ENCODE measurements at places on chromosomes 6 and 20.

- DNase-seq = no peak
Observed at GRCh38 chr20:63032861-63033793, 26.4 kb upstream of the BHLHE23 start.

GRCh38 chr6:167479901-167480648 is 155.2 kb downstream of the TTLL2 start:
- DNase-seq = no peak

GRCh38 chr6:125931733-125932450 is 24.7 kb upstream of the HINT3 start:
- DNase-seq = no peak

DNA sequence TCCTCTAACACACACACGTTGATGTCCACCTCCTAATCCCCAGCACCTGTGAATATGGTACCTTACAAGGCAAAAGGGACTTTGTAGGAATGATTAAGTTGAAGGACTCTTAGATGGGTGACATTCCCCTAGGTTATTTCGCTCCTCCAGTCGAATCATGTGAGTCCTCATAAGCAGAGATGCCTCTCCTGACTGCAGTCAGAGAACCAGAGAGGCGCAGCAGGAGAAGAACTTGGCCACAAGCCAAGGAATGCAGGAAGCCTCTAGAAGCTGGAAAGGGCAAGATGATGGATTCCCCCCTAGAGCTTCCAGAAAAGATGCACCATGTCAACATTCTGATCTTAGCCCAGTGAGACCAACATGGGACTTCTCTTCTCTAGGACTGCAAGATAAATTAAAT is 133.1 kb upstream of the PTPRT start:
- no peak for DNase-seq

GRCh38 chr20:6501061-6501460 is 266.4 kb upstream of the BMP2 start:
- DNase-seq = peak; percentile 24

DNA sequence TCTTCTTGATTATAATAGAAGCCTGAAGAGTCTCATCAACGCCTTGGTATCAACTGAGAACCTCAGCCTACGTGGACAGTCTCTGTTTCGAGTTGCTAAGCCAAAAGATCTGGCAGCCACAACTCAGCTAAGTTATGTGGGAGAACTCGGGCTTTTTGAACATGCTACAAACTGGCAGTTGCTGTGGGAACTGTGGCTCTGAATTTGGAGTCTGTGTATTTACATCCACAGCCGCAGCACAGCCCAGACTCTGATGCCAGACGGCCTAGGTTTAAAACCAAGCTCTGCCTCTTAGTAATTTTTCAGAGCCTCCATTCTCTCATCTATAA is 35.8 kb downstream of the RIPOR2 start:
- no peak for DNase-seq

- no peak for DNase-seq
Observed at GRCh38 chr6:14723535-14724086, 522.3 kb upstream of the JARID2 start.

- DNase-seq = no peak
Observed at GRCh38 chr6:134247844-134248580, 69.9 kb downstream of the SGK1 start.

DNA sequence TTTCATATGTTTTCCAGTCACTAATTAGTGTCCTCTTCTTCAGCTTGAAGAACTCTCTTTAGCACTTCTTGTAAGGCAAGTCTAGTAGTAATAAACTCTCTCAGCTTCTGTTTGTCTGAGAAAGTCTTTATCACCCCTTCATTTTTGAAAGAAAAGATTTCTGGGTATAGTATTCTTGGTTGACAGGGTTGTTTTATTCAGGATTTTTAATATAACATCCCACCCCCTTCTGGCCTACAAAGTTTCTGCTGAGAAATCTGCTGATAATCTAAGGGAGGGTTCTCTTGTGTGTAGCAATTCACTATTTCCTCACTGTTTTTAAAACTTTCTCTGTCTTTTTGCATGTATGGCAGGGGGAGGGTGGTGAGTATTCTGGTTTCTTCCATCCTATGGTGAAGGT is 9.6 kb upstream of the WFDC11 start:
- DNase-seq = no peak

GRCh38 chr6:33252759-33253158 is 18.9 kb downstream of the VPS52 start:
- no peak for DNase-seq

DNA sequence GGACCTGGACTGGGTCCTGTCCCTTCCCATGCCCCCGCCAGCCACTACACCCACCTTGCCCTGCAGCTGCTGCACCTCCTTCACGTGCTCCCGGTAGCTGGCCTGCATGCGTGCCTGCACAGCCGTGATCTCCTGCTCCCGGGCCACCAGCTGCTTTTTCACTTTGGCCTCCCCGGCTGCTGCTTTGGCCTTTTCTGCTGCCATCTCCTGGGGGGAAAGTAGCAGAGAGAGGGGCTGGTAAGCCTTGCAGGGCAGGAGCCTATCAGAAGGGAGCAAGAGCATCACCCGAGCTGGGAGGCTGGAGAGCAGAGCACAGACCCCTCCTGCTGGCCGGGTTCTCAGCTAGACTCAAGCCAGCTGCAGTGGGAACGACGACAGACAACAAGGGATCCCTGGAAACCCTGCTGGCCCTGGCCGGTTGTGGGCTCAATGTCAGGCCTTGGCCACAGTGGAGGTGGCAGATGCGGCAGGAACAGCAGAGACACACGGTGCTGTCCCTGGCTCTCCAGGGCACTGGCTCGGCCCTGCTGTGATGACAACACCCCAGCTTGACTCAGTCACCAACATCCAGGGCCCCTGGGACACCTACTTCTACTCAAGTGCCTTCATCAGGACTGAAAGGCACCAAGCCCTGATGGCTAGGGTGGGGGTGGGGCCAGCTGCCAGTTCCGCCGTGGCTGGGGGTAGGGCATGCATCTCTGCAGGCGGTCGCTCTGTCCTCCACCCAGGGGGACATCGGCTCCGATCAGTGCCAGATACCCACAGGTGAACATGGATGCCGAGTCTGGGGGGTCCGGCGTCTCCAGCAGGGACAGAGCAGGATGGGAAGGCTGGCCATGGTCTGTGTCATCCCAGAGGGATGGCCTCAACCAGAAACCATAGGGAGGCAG is 45.3 kb downstream of the RRBP1 start:
- no peak for DNase-seq
